K562 (cell line): ENCODE measurements at places on chromosomes 7 and 10.
A peak's percentile ranks its signal among the peaks of the same experiment; 100 is the strongest.

GRCh38 chr7:92647011-92647625 lies 56.9 kb upstream of the FAM133B start:
- H3K27ac ChIP-seq, result no peak overlapping the region
- H3K4me1 ChIP-seq, result 0 out of 3 replicates have a peak, but pooled peaks cover 4% of the 10 kb centered on the region
- no peak overlapping the region for H3K4me3 ChIP-seq
- no peak for DNase-seq
- H3K27me3 ChIP-seq, result no peaks in the 10 kb centered on the region

GRCh38 chr7:37028909-37029440 lies 304.7 kb upstream of the AOAH start:
- DNase-seq, result no peak
- H3K36me3 ChIP-seq, result no peaks in the 10 kb centered on the region
- no peaks in the 10 kb centered on the region for H3K27me3 ChIP-seq
- H3K4me1 ChIP-seq, result no peaks in the 10 kb centered on the region

- DNase-seq, result peak; percentile 33
- H3K27me3 ChIP-seq, result no peaks in the 10 kb centered on the region
- peak overlapping the region; percentile 19; the same call in 1 of the 2 replicates for H3K4me3 ChIP-seq
- H3K36me3 ChIP-seq, result no peaks in the 10 kb centered on the region
- H3K4me1 ChIP-seq, result peaks cover 27% of the 10 kb centered on the region
These were observed 43.6 kb upstream of the KLF6 start for GRCh38 chr10:3828404-3829155.

DNA sequence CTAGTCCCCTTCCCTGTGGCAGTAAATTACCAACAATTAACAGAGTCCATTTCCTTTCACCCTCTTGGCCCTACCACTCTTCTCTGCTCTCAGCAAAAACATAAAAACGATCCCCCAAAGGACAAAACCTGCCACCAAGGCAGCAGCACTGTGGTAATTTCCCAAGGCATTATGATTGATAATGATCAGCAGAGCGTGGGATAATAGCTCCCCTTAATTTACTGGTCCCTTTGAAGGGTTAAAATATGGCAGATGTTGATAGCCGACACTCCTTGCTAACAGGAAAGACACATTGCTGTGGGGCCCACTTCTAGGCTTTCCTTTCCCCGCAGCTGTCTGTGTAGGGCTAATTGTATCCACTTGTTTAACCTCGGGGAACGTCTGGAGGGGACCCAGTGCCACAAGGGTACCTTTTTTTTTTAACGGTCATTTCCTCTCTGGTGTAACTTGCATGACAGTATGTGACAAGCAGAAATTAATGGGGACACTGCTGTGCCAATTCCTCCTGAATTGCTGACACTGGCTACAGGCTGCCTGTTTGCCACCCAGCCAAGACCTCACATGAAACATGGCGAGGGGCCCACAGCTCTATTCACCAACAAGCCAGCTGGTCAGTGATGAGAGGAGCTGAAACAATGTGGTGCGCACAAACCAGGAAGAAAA lies 81.3 kb downstream of the CDK6 start:
- H3K27ac ChIP-seq, result peak overlapping the region; percentile 17; the same call in 2 of the 3 replicates
- no peaks in the 10 kb centered on the region for H3K27me3 ChIP-seq
- DNase-seq, result peak; percentile 23
- H3K4me3 ChIP-seq, result no peak overlapping the region

GRCh38 chr10:2963889-2964631 lies 103.3 kb upstream of the PFKP start:
- H3K27ac ChIP-seq, result no peak overlapping the region
- DNase-seq, result no peak
- no peaks in the 10 kb centered on the region for H3K36me3 ChIP-seq

- H3K36me3 ChIP-seq, result no peaks in the 10 kb centered on the region
- H3K4me1 ChIP-seq, result no peaks in the 10 kb centered on the region
- no peak overlapping the region for H3K27ac ChIP-seq
These were observed 39.9 kb upstream of the DUSP5 start for GRCh38 chr10:110457851-110458250.

GRCh38 chr10:107104026-107104652 lies 60.4 kb downstream of the SORCS1 start:
- DNase-seq, result no peak
- no peak overlapping the region for H3K4me3 ChIP-seq
- H3K36me3 ChIP-seq, result no peaks in the 10 kb centered on the region

- DNase-seq, result no peak
- no peak overlapping the region for H3K27ac ChIP-seq
- no peaks in the 10 kb centered on the region for H3K27me3 ChIP-seq
- H3K36me3 ChIP-seq, result no peaks in the 10 kb centered on the region
- no peak overlapping the region for H3K4me3 ChIP-seq
- no peaks in the 10 kb centered on the region for H3K4me1 ChIP-seq
These were observed 233.1 kb downstream of the PARD3 start for GRCh38 chr10:34581801-34582532.

GRCh38 chr7:106827626-106828025 lies 37.5 kb upstream of the PIK3CG start:
- no peaks in the 10 kb centered on the region for H3K4me1 ChIP-seq
- no peak overlapping the region for H3K4me3 ChIP-seq
- H3K27ac ChIP-seq, result no peak overlapping the region
- no peak for DNase-seq

DNA sequence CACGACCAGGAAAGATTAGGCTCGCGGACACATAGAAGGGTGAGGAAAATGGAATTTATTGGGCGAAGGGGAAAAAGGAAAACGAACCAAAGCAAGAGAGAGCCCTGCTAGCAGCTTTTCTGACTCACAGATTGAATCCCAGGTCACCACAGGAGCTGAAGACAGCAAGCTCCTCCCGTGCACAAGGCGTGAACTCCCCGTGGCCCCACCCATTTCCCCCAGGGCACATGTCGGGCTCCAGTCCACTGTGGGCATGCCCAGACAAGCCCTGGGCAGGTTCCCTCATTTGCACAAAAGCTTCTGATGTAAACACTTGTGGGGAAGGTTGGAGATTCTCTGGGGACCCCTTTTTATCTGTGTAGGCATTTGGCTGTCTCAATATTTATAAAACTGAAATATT lies 582.4 kb downstream of the SUGCT start:
- H3K27ac ChIP-seq, result no peak overlapping the region
- no peaks in the 10 kb centered on the region for H3K27me3 ChIP-seq
- no peaks in the 10 kb centered on the region for H3K4me1 ChIP-seq

- H3K4me3 ChIP-seq, result no peak overlapping the region
- peaks cover 17% of the 10 kb centered on the region for H3K4me1 ChIP-seq
- peak; percentile 28 for DNase-seq
- no peaks in the 10 kb centered on the region for H3K27me3 ChIP-seq
- no peaks in the 10 kb centered on the region for H3K36me3 ChIP-seq
These were observed 85.9 kb downstream of the WIPF3 start for GRCh38 chr7:29892231-29892630.

DNA sequence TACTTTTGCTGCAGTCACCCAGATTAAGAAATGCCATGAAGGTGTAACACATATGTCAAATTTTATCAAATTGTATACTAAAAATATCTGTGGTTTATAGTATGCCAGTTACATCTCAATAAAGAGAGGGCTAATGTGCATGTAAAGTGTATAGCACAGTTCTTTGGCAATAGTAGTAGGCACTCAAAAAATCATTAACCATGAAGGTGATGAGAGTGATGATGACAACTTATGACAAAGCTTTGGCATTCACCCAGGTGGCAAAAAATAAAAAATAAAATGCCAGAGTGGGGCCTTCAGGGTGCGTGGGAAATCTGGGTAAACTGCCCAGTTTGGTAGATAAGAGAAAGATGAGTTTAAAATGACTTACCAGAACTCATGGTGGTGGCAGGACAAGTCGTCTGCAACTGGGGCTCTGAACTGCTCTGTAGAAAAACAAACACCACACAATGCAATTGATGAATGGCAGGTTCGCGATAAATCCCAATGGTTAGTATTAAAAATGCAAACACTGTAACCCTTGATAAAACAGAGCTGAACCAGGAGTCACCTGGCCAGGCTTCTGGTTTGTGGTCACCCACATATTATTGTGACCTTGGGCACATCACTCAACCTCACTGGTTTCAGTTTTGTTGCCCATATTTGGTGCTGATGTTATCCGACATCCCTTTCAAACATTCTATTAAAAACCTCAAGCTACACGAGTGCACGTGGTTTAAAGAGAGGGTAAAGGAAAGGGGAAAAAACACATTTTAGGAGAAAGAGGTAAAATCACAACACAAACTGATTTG lies 120.2 kb downstream of the SORBS1 start:
- peaks cover 4% of the 10 kb centered on the region; the same call in 1 of the 3 replicates for H3K4me1 ChIP-seq
- H3K36me3 ChIP-seq, result no peaks in the 10 kb centered on the region
- DNase-seq, result no peak
- H3K27me3 ChIP-seq, result no peaks in the 10 kb centered on the region
- no peak overlapping the region for H3K4me3 ChIP-seq

DNA sequence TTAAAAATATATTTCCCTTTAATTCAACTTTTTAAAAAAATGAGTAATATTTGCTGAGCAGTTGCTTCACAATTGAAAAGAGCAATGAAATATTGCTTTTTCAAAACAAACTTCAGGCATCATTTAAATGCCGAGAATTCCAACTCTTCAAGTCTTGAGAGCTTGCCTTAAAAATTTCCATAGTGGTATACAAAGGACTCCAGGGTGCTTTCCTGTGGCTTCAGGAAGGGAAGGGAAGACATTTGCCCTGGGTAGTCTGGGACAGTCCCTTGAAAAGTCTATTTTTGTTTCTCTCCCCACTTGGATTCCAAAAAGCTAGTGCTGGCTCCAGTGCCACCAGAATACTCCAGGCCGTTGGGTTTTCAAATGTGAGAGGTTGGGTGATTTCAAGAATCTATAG lies 71.7 kb downstream of the HYCC1 start:
- H3K27me3 ChIP-seq, result no peaks in the 10 kb centered on the region
- H3K4me3 ChIP-seq, result no peak overlapping the region

DNA sequence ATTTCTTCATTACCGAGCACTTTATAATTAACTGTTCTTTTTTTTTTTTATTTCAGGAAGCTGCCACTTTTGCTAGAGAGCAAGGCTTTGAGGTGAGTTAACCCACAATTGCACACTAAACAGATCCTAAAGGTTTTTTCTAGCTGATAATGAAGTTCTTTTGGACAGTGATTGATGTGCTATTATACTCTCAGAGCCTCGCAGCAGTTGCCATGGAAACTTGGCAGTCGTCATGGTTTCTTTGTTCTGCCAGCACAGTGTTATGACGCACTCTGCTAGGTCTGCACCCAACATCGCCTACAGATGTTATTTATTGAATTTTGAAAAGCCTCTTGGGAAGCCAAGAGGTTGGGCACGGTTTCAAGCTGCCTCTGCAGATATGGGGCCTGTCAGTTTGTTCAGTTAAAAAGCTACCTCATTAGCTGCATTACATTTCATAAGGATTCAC lies 237.2 kb upstream of the KAT6B start:
- no peaks in the 10 kb centered on the region for H3K4me1 ChIP-seq
- H3K4me3 ChIP-seq, result no peak overlapping the region
- H3K27ac ChIP-seq, result no peak overlapping the region
- peak; percentile 42 for DNase-seq
- H3K36me3 ChIP-seq, result peaks cover 5% of the 10 kb centered on the region; the same call in 1 of the 3 replicates

DNA sequence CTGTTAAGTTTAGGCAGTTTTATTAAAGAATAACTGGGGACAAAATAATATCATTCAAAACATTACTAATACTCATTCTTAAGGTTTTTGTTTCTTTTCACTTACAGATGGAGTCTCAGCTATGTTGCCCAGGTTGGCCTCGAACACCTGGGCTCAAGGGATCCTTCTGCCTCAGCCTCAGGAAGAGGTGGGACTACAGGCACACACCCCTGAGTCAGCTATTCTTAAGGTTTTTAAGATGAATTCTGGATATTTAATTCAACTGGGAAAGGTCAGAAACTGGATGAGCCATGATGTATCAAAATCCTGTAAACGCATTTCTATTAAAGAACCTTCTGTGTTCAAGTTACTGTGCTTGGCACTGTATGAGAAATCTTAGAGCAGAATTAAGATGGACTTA lies 3.5 kb downstream of the OAT start:
- DNase-seq, result no peak
- H3K4me1 ChIP-seq, result peaks cover 18% of the 10 kb centered on the region
- H3K4me3 ChIP-seq, result no peak overlapping the region
- H3K27ac ChIP-seq, result no peak overlapping the region
- peaks cover 40% of the 10 kb centered on the region for H3K36me3 ChIP-seq
- no peaks in the 10 kb centered on the region for H3K27me3 ChIP-seq

GRCh38 chr10:30455816-30456215 lies 21.8 kb downstream of the MAP3K8 start:
- H3K27me3 ChIP-seq, result no peaks in the 10 kb centered on the region
- H3K27ac ChIP-seq, result no peak overlapping the region
- DNase-seq, result no peak
- no peaks in the 10 kb centered on the region for H3K4me1 ChIP-seq

GRCh38 chr10:118870467-118871243 lies 115.9 kb upstream of the CACUL1 start:
- no peak overlapping the region for H3K27ac ChIP-seq
- no peaks in the 10 kb centered on the region for H3K36me3 ChIP-seq
- no peaks in the 10 kb centered on the region for H3K4me1 ChIP-seq
- H3K4me3 ChIP-seq, result no peak overlapping the region

DNA sequence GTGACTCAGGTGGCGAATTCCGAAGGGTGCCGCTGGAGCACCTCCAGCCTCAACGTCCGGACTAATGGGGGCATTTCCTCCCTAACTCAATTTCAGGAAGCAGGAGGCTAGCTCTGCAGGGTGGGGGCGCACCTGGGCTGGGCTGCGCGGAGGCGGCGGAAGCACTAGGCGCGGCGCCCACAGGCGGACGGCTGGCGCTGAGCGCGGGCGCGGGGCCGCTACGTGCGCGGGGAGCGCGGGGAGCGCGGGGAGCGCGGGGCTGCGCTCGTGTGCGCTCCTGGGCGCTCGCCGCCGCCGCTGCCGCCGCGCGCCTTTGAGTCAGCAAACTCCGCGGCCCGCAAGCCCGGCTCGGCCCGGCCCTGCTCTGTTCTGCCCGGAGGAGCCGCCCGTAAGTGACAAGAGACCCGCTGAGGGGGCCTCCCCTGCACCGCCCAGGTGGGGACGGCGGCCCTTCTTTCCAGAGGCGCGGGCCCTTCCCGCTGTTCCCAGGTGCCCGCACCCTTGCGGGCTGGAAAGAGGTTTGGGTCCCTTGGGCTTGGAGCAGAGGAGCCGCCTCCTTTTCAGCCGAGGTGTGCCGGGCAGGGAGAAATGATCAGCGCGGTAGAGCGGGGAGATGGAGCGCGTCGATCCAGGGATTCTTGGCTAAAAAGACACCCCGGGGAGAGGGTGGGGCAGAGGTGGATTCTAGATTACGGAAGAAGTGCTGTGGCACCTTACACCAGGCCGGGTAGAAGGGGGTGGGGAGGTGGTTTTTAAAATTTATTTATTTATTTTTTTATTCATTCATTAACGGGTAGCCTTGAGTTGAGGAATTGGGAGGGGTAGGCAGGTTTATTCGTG lies at the start of gene SNX10:
SNX10 (plus strand) TSS at position 164 of the 840 bp plus-strand sequence. CDS start 54,581 bp downstream, outside the sequence.
- H3K27me3 ChIP-seq, result no peaks in the 10 kb centered on the region
- peak within 1 kb of the TSS; percentile 85 for H3K4me3 ChIP-seq
- H3K27ac ChIP-seq, result peak within 1 kb of the TSS; percentile 71
- peak; percentile 77 for DNase-seq
- H3K4me1 ChIP-seq, result peaks cover 19% of the 10 kb centered on the region
